ENCODE measurements at places on chromosomes 2 and 18. TPM values are rescaled to one million over a fixed set of nuclear protein-coding genes. Genes with fewer than 3 reads are reported as not detected.

GRCh38 chr2:12725233-12726187 is 8.8 kb downstream of the TRIB2 start:
- DNase-seq = no peak

DNA sequence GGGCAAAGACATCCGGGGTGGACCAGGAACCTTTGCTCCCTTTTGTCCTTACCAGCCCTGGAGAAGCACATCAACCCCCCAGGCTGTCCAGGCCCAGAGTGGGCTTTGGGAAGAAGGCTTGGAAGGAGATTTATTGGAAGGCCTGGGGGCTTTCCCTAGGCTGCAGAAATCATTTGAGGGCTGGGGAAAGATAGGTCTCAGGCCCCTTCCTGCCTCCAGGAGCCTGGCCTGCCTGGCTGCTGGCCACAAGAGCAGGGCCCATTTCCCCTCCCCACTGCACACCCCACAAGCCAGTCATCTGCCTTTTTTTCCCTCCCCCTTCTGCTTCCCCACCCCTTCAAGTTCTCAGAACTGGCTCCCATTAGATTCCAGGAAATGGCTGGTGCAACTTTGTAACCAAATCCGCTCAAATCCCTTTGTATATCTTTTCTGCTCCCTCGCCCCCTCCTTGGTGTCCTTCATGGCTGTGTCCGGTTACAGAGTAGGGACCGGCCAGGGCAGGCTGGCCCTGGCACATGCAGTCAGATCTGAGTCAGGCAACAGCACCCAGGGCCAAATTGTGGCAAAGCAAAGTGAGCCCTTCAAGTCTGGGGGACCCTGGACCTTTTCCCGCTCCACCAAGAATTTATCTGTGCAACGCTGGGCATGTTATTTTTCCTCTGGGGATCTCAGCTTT is 20.8 kb upstream of the TNP1 start:
- DNase-seq = no peak

- DNase-seq = no peak
These were observed 769 bp downstream of the FKBP1B start for GRCh38 chr2:24050041-24050979.

GRCh38 chr2:74822771-74823566 is 11.0 kb upstream of the HK2 start:
- DNase-seq = no peak

GRCh38 chr2:101109451-101110118 is 41.6 kb downstream of the TBC1D8 start:
- no peak for DNase-seq

DNA sequence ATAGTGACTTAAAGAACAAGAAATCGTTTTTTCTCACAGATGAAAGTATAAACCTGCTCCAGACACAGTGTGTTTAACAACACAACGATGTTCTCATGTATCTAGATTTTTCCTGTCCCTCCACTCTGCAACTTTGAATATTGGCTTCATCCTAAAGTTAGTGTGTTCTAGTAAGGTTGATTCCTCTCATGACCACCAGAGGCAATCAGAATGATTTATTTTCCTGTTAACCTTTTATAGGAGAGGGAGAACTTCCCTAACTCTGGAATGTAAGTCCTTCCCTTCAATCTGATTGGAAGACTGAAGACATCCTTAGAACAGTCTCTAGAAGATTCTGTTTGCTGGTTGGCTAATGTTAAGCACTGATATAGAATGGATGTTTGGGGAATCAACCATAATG is 41.0 kb upstream of the TAF4B start:
- no peak for DNase-seq

DNA sequence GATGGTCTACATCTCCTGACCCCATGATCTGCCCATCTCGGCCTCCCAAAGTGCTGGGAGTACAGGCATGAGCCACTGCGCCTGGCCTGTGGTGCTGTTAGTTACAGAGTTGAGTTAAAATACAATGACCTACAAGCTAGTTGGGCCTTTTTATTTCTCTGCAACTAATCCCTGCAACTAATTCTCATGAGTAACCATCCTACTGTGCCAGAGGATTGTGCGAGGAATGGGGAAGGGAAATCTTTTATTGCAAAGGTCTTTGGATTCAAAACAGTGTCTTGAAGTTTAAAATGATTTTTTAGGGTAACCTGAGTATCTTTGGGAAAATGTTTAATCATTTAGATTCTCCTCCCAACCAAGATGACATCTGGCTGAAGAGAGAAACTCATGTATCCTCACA is 88.8 kb upstream of the RMDN2 start:
- no peak for DNase-seq

- DNase-seq = no peak
These were observed 6.5 kb downstream of the SPR start for GRCh38 chr2:72893594-72894319.

DNA sequence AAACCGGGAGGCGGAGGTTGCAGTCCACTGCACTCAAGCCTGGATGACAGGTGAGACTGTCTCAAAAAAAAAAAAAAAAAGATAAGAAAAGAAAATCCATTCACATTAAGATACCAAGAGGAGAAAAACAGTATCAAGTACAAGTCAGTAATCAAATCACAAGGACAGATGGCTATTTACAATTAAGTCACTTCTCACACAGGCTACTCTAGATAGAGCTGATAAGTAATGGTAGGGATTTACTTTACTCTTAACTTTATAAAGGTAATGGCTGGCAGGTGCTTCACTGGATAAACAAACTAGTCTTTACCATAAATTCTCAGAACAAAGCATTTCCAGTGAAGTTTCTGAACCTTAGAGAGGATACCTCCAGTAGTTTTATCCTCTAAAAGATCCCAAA is 11.5 kb downstream of the SF3B1 start:
- no peak for DNase-seq

DNA sequence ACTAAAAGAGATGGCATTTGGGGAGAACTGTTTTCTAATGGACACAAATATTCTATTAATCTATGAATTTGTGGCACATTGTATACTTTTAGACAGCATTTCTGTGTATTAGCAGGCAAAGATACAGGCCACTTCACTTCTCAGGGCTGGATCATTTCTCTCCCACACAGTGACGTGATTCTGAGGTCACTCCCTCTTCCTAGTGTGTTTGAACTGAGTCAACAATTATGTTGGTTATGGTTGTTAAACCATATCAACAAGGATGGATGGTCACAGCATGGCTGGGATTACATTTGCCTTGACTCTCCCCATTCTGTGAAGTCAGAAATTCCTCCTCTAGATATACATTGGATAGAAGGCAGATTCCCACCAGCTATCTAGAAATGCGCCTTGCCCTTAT is 11.6 kb downstream of the NOSTRIN start:
- no peak for DNase-seq

GRCh38 chr18:11668441-11669169 is 20.5 kb upstream of the GNAL start:
- DNase-seq = no peak

DNA sequence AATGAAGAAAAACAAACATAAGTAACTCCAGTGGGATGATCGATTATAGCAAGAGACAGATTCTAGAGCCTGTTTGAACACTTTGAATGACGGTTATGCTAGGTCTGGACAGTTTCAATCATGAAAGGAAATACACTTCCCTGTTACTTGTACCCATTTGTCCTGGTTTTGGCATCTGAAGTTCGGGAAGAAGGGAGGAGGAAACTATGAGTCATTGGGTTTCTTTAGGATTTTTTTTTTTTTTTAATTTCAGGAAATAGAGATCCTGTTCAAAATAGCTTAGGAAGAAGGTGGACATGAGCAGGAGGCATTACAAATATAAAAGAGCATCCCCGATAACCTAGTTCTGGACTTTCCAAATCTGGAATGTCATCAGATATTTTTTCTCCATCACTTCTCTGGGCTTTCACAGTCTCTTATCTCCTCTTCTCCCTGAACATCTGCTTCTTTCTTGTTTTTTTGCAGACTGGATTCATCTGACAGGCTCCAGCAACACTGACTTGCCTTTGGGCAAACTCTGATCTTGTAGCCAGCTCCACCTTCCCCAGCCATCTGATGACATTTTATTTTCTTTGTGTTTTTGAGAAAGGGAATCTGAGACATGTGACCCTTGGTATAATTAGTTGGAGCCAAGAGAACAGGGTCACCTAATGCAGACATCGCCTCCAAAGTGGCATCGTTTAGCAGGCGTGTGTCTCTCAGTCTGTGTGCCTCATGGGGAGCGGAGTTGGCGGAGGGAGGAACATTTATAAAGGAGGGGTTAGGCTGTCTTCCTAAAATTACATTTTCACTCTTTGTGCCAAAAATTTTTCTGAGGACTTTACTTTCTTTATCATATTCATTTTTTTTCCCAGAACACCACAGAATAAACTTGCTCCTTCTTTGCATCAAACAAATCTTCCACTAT is 195.3 kb upstream of the EPHA4 start:
- no peak for DNase-seq

DNA sequence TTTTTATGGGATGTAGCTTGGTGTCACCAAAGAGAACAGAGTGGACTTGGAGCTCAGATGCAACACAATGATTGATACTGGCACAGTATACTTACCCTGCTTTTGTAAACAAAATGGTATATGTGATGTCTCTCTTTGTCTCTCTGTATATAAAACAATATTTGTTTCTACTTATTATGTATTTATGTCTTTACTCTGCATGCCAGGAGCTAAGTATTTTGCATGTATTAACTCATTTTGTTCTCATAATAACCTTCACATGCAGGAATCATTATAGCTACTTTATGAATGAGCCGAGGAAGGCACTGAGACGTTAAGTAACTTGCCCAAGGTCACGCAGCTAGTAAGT is 27.9 kb upstream of the CASP8 start:
- no peak for DNase-seq

- DNase-seq = no peak
These were observed 94.3 kb upstream of the TWSG1 start for GRCh38 chr18:9240270-9240669.

- no peak for DNase-seq
These were observed 408.2 kb downstream of the TSN start for GRCh38 chr2:122163617-122164016.

GRCh38 chr2:241020629-241021190 is 22.3 kb downstream of the SNED1 start:
- no peak for DNase-seq

DNA sequence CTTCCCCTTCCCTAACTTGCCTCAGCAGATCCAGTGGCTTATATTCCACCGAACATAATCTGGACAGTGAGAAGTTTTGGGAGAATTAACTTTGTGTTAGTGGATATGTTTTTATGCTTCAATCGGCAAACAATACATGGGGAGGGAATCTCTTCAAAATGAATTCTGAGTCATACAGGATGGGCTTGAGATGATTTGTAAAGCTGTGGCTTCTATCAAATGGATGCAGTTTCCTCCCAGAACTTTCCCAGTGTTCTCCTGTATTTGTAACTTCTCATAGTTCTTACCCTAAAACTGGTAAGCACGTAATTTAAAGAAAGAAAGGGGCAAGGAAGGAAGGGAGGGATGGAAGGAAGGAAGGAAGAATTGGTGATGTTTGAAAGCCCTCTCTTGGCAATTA is 36.8 kb downstream of the PDCL3 start:
- DNase-seq = no peak

- peak; percentile 22 for DNase-seq
These were observed 65.1 kb downstream of the CUL3 start for GRCh38 chr2:224520064-224520463.

- DNase-seq = no peak
These were observed 24.5 kb downstream of the IMPA2 start for GRCh38 chr18:12005538-12006487.

DNA sequence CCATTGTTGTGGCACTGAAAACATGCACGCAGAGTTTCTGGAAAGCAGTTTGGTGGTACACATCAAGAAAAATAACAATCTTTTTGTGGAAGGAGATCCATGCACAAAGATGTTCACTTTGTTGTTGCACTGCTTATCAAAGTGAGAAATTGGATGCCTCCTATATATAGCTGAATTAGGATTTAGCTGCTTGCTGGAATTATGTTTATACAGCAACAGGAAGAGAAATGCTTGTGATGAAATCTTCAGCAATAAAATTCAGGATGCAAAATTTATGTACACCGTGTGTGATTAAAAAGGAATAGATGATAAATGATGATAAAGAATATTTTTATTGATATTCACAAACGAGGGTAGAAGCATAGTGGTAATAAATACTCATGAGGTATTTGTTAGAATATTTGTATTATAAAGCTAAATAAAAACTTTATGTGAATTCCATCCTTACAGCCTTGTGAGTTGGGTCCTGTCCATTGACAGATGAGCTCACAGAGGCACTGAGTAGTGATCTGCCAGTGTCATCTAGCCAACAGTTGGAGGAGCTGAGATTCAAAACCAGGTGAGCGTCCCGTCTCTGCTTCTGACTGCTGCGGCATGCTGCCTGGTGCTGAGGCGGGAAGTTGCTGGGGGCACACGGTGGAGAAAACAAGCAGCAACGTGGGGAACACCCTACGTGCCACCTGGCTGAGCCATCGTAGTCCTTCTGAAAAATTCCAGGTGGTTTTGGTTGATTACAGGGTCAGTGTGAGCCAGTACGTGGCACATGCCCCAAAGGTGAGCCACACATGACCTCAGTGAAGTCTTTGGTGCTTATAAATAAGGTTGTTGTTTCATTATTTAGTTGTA is 80.2 kb downstream of the ASAP2 start:
- no peak for DNase-seq

The MERTK gene
- total RNA-seq = 0.35 TPM

The SERPINB3 gene
- total RNA-seq = not detected

The BOLL gene
- total RNA-seq = not detected

The IGFBP5 gene
- total RNA-seq = 4.1 TPM

The DSG2 gene
- 0.53 TPM for total RNA-seq

The HOXD11 gene
- not detected for total RNA-seq

The KIF1A gene
- total RNA-seq = 0.58 TPM
